ENCODE measurements at places on chromosomes 12 and 14.

GRCh38 chr14:67111022-67111421, 78.2 kb upstream of the GARIN2 start:
- no peak for DNase-seq

- DNase-seq: no peak
These were observed 9.4 kb downstream of the AKT1 start for GRCh38 chr14:104786091-104786586.

DNA sequence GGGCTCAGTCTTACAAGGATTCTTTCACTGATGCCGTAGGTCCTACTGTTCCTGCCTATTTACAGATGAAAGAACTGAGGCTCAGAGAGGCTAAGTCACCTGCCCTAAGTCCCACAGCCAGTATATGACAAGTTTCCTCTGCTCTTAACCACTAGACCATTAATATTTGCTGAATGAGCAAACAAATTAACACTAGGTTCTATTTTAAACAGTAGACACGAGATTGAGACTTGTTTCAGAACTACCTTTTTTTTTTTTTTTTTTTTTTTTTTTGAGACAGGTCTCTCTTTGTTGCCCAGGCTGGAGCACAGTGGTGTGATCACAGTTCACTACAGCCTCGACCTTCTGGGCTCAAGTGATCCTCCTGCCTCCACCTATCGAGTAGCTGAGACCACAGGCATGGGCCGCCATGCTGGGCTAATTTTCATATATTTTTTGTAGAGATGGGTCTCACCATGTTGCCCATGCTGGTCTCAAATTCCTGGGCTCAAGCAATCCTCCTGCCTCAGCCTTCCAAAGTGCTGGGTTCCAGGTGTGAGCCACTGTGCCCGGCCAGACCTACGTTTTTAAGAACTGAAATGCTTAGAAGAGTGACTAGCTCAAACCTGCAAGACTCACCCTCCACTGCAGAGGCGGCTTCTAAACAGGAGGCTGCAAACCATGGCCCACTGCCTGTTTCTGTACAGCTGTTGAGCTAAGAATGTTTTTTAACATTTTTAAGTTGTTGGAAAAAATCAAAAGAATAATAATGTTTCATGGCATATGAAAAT, 12.9 kb downstream of the SYNE3 start:
- no peak for DNase-seq

GRCh38 chr12:65098364-65098763, 22.7 kb downstream of the WIF1 start:
- no peak for DNase-seq

GRCh38 chr12:121525411-121525810, 55.4 kb downstream of the KDM2B start:
- DNase-seq: no peak

GRCh38 chr12:92136965-92137721, 8.5 kb downstream of the BTG1 start:
- DNase-seq: peak; percentile 73

DNA sequence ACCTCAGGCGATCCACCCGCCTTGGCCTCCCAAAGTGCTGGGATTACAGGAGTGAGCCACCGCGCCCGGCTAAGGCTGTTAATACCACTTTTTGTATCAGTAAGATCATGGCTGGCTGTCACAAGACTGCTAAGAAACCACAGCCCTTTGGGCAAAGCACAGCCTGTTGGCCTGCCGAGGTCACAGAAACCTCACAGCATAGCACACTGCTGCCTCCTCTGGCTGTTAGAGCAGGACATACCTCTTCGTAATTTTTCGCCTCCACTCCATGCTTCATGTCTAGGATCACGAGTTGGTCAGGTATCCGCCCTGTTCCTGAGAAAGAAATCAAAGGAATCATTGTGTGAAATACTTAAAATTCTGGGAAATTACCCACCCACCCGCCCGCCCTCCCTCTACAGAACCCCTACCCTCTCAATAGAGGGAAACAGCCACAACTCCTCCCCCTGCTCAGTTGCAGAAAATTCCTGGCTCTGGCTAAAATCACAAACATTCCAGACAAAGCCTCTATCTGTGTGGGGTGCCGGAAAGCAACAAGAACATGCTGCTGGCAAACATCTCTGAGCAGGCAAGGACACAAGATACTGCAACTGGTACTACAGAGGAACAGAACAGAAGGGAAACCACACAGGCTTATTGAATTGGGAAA, 20.7 kb upstream of the NEK9 start:
- DNase-seq: no peak

GRCh38 chr12:124727264-124727800, 136.3 kb downstream of the SCARB1 start:
- no peak for DNase-seq

GRCh38 chr12:120231316-120232011, 30.6 kb upstream of the RPLP0 start:
- peak; percentile 99 for DNase-seq

DNA sequence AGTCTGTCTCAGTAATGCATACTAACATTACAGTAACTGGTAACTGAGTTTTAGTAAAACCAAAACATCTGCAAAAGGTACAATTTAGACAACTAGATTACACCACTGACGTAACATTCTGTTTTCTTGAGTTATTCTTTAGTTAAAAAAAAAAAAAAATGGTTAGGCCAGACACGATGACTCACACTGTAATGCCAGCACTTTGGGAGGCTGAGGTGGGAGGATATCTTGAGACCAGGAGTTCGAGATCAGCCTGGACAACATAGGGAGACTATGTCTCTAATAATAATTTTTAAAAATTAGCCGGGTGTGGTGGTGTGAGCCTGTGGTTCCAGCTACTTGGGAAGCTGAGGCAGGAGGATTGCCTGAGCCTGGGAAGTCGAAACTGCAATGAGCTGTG, 34.1 kb downstream of the AP5M1 start:
- DNase-seq: peak; percentile 2

- DNase-seq: no peak
These were observed 147.9 kb upstream of the E2F7 start for GRCh38 chr12:77213319-77213718.

GRCh38 chr12:31682136-31682962, 22.9 kb downstream of the ETFBKMT start:
- DNase-seq: peak; percentile 88

DNA sequence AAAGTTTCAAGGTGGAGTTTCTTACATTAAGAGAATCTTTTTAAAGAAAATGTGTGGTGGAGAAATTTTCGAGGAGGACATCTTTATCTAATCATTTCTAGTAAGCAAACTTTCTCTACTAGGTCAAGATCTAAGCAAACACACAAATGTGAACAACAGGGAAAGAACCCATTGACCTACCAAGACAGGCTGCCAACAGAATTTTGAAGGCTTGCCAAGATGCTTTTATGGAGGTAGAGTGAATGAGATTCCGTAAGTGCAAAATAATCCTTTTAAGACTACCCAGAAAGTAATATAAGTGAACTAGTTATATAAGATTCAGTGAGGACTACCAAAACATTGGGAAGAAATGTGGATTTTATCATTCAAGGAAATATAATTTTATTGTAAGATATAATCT, 357.1 kb upstream of the PDE3A start:
- DNase-seq: no peak

GRCh38 chr12:120677765-120678473, 9.0 kb upstream of the MLEC start:
- no peak for DNase-seq

- DNase-seq: no peak
These were observed 14.2 kb downstream of the STON2 start for GRCh38 chr14:81385886-81386285.

DNA sequence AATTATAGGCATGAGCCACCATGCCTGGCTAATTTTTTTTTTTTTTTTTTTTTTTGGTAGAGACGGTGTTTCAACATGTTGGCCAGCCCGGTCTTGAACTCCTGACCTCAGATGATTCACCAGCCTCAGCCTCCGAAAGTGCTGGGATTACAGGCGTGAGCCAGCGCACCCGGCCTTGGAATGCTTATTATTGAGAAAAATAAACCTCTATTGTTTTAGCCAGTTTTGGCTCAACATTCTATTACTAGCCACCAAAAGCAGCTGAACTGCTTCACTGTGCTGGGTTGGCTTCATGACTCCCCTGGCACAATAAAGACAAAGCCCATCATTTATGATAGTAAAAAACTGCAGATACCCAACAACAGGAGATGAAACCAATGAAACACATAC, 93.5 kb upstream of the CEP83 start:
- peak; percentile 17 for DNase-seq

GRCh38 chr12:1306817-1307216, 287.6 kb downstream of the FBXL14 start:
- DNase-seq: no peak

DNA sequence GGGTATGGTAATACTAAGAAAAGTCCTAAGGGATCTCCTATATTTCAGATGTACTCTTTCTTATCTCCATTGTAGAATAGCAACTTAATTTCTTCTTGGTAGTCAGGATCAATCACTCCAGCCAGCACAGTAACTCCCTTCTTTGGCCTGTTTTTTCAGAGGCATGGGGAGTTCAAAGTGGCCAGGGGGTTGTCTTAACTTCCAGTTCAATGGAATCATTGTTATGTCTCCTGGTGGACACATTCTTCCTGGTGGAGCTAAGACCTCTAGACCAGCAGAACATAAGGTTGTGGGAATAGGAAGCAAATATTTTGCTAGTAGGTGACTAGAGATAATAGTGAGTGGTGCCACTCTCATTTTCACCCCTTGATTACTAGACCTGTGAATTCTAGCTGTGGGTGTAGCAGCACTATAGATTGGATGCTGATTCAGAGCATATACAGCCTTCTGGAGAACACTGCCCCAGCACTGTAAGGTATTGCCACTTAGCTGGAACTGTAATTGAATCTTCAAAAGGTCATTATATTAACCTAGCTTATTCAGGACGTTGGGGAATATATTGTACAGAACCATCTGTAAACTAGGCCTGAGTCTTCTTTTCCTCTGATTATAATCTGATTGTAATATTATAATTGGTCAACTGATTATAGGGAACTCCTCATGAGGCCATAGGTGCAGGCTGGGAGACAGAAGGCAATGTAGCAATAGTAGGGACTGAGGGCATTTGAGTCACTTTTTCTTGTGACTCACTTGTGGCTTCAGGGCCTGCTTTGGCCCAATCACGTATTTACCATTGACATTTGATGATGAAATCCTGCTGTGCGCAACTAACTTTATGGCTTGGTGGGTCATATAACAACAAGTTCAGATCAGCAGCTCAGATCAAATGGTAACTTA, 60.2 kb upstream of the ATP2B1 start:
- peak; percentile 92 for DNase-seq

- DNase-seq: peak; percentile 8
These were observed 75.8 kb upstream of the CCDC91 start for GRCh38 chr12:28114488-28114887.

DNA sequence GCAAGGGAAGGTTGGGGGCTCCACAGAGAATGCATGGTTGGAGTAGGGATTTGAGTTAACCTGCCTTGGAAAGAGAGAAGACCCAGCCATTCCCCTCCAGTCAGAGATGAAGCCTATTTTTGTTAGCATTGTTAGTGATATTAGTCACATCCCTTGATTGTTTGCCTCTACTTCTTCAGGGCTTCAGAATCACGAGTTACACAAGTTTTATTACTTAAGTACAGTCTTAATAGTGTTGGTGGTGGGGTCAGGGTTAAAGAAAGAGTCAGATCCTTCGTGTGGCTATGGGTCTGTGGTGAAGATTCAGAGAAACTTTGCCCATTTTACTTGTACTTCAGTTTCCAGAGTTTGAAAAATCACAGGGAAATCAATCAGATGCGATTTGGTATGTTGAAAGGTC, 363.1 kb downstream of the LRIG3 start:
- no peak for DNase-seq

DNA sequence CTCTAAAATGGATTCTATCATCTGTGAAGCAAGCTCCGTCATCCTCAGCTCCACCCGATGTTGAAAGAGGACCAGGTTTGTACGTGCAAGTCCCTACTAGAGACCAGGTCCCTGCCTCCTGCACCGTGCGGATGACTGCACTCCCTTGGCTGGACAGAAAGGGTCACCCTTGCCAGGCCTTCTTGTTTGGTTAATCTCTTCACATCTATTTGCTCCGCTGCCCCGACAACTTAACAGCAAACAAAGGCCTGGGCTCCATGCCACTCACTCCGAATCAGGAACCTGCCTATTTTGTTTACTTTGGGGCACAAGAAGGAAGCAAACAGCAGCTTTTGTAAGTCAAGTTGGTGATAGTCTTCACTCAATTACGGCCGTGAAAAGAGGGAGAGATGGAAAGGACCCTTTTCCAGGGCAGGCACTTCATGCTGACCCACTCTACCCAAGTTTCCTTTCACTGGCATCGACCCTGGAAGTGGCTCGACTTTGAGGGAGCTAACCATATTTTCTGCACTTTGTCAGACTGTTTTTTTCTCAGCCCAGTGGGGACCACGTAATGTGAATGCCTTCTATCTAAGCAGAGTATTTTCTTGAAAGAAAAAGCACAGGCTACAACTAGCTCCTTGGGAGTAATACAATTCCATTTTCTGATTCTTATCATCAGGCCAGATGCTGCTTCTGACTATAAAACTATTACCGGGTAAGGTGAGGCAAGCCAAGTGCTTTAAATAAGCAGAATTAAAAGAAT, 202.6 kb downstream of the FOXN3 start:
- DNase-seq: no peak

- no peak for DNase-seq
These were observed 18.5 kb downstream of the BDKRB1 start for GRCh38 chr14:96274543-96274942.

DNA sequence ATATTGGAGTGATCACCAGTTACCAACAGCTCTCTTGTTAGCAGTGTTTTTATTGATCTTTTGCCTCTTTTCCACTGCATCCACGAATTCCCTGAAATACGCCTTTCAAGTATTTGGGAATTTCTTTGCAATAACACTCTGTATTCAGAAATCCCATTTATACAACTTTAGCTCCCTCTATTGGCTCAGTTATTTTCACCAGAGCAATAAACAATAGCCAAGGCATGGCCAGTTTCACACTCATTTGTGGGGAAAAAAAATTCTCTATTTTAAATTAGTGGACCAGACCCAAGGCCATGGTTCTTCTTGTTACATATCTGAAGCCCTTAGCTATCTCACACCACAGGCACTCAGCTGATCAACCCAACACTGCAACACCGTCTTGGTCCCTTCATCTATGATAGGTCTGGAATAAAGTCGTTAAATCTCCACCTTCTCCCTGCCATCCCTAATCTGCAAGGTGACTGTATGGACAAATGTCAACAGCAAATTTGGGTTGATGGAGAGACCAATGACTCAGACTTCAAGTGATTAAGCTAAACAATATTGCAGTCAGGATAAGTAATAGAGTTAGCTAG, 92.4 kb upstream of the TMEM260 start:
- no peak for DNase-seq

DNA sequence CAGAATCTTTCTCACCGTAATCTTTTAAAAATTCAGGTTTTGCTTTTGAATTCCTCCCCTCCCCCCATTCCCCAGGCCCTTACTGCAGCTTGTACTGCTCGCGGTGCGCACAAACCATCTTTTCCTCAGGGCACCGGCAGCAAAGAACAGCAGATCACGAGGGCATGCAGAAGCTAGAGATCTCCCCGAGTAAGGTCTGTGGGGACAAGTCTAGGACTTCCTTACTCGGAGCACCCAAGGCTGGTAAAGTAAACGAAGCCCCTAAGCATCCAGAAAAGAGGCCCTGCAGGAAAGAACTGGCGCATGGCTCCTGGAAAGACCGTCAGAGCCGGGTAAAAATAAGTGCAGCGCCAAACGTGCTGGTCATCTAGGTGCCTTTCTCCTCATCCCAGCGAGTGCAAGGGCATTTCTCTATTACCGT, 727 bp downstream of the LDHB start:
- peak; percentile 64 for DNase-seq

GRCh38 chr14:95796788-95797187, 79.8 kb upstream of the TUNAR start:
- DNase-seq: no peak
